NCI-H1105 treated with DMSO at 0.1 percent for 48 hours (cell line): ENCODE measurements at places on chromosomes 3 and 15.

GRCh38 chr3:72565593-72565992 lies 282.7 kb downstream of the SHQ1 start:
- DNase-seq = no peak

DNA sequence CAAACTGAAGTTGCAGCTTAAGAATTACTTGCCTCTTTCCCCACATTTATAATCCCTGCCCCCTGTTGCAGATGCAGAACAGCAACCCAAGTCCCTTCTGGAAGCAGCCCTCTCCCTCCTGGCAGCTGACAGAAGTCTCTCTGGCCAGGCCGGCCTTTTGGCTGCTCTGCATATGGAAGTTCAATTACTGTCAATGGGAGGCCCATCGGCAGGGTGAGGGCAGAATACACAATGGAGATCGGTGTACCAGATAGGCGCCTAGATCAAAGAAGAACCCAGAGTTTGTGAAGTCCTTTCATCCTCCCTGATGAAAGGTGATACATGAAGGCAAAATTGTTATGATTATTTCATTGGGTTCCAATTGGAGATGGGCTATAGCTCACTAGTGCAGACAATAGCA lies 327.9 kb upstream of the CTNNB1 start:
- no peak for DNase-seq

DNA sequence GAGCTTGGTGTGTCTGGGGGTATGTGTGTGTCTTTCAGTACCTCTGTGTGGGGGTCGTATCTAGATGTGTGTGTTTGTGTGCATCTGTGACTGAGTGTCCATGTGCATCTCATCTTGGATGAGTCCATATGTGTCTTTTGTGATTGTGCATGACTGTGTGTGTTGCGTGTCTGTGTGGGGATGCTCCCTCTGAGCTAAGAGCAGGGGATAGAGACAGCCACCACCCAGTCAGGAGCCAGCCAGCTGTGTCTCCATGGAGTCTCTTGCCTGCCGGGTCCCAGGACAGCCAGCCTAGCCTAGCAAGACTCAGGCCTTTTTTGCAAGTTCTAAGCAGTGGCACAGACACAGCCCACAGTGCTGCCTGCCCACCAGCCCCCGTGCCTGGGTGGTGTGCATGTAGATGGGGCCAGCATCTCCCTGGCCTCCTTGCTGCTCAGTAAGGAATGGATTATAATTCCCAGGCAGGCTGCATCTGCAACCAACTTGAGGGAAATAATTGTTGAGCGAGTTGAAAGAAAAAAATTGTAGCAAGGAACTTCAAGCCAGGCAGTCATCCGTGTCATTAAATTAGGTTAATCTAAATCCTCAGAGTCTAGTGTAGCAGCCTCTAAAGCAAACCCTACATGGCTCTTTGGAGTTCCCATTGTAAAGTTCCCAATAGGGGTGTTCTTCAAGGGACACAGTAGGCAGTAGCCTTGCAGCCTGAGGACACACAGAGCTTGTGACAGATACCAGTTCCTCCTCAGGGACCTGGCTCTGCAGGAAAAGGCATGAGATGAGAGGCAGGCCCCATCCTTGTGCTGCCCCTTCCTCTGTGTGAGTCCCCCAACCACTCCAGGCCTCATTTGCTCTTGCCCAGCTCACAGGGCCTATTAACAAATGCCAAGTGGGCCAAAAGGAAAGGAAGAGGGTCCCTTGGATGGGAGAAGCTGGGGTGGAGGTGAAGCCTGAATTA lies 35.9 kb upstream of the MRPS22 start:
- DNase-seq = no peak

GRCh38 chr3:195282961-195283360 lies 12.0 kb upstream of the XXYLT1 start:
- DNase-seq = no peak

DNA sequence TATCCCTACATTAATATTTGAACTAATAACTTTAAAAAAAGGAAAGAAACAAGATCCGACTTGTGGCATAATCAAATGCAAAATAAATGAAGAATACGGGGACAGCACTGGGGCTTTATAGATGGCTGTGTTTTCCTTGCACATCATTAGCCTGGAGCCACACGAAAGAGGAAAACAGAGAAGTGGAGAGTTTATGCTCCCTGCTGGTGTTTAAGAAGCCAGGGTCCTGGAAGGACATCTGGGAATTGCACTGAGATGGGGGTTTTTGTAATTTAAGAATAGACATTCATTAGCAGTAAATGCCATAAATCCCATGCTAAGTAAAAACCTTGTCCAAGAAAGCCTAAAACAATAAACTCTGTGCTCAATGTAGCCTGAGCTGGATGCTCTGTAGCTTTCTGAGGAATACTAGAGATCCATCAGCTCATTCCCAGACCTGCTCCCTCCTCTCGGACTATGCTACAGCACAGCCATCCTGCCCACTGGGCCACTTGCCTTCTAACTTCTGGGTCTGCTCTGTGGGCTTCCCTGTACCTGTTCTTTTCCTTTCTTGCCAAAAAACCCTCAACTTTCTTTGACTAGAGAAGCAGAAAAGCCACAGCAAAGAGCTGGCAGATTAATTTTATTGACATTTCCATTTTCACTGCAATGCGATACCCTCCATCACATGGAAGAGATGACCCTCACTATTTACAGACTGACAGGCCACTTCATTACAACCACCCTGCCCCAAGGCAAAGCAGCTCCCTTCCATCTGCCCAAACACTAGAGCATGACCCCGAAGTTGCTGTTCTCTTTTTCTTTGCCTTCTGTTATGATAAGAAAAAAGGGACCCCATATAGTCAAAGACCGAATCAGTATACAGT lies 62.3 kb downstream of the MEIS2 start:
- no peak for DNase-seq

GRCh38 chr3:111947231-111947630 lies 31.6 kb upstream of the ABHD10 start:
- DNase-seq = no peak

GRCh38 chr3:4804161-4805058 lies 174.8 kb upstream of the BHLHE40 start:
- no peak for DNase-seq

DNA sequence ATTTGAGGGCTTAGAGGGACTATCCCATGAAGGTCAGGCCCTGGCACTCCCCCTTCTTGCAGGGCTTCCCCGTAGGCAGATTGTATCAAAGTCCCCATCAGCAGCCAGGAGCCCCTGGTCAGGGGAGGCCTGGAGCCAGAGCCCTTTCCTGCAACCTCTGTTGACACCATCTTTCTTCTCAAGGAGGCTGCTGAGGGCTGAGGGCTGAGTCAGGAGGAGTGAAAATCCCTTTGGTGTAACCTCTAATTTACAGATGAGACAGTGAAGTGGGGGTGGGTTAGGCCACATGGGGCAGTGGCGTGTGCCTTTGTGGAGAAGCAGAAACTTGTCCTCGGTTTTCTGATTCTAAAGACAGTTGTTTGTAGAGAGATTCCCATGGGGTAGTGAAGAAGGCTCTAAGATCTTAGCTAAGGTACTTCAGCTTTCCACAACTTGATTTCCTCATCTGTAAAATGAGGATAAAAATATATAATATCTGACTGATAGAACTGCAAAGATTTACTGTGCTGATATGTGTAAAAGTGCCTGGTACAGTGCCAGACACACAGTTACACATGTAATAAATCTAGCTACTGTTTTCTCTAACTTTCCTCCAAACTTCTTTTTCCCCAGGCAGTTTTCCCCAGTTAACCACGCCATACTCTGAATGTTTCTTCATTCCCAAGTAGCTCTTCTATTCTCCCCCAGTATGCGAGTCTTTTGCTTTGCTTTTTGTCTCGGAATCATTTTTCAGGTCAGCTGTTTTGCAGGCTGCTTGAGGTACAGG lies 249.4 kb upstream of the TPM1 start:
- DNase-seq = no peak

DNA sequence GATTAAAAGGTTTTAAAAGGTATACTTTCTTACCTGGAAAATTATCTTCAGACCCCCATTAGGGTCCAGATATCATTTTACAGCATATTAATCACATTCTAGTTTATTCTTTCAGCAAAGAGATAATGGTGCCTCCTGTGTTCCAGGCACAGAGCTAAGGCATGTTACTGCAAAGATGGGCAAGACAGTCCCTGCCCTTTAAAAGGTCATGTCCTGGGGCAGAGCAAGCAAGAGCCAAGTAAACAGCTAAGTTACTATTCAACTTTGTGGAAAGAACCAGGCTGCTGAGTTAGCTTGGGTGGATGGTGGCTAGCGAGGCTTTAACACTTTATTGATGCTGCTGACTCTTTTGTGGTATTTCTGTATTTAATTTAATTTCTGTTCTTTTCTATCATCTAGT lies 75.0 kb downstream of the LRRC28 start:
- DNase-seq = no peak

DNA sequence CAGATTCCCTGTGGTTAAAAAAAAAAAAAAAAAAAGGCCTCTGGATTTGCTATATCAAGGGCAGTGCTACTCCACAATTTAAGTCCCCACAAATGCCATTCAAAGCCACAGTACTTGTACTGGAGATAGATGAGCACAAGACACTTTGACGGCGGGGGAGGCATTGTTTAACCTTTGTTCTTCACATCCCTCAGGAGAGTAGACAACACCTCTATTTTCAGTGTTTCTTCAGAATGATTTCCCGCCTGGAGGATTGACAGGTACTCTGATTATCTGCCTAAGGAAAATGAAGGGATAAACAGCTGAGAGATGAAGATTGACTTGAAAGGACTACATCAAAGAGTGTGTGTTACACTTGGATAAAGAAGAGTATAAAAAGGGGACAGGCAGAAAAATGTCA lies 58.7 kb downstream of the OTOL1 start:
- DNase-seq = no peak

DNA sequence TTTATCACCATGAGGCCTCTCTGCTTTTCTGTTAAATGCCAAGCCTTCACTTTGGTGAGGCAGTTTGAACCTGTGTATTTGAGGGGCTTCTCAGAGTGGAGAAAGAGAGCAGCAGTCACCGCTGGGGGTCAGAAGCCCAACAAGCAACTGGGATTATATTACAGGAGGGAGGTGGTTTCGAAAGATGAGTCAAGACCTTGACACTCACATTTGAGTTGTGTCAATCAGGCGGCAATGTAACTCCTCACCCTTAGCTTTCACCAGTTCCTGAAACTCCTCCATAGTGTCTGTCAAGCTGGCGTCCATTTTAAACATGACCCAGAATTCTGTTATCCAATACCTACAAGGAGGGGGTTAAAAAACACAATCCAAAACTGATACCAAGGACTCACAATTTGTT lies 46.5 kb downstream of the RASGRP1 start:
- no peak for DNase-seq

DNA sequence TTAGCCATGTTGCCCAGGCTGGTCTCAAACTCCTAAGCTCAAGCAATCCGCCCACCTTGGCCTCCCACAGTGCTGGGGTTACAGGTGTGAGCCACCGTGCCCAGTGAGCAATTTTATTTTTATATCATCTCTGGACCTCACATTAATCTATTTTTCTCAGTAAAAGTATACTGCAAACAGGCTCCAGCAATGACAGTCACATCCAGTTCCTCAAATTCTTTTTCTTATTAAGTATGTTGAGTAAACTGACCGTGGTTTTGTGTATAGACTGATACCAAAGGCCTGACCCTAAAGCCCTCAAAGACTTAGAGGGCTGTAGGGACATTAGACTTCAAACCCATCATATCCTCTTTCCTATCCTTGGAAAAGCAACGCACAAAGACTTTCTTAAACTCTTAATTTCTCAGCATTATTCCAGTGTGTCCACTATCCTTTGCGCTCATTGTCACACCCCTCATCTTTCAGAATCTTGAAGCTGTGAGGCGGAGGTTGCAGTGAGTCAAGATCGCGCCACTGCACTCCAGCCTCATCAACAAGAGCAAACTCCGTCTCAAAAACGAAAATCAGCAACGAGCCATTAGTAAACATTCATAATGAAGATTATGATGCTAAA lies 2.0 kb downstream of the NGLY1 start:
- DNase-seq = no peak

- DNase-seq = no peak
These were observed 43.4 kb downstream of the COLQ start for GRCh38 chr3:15477951-15478639.

- DNase-seq = no peak
These were observed 329.9 kb upstream of the AGTR1 start for GRCh38 chr3:148367756-148368155.

- DNase-seq = no peak
These were observed 158.3 kb downstream of the EFHB start for GRCh38 chr3:19775765-19776164.

- no peak for DNase-seq
These were observed 421.7 kb downstream of the TUSC7 start for GRCh38 chr3:117131259-117131658.

GRCh38 chr3:3141939-3142338 lies 15.2 kb downstream of the TRNT1 start:
- DNase-seq = no peak

DNA sequence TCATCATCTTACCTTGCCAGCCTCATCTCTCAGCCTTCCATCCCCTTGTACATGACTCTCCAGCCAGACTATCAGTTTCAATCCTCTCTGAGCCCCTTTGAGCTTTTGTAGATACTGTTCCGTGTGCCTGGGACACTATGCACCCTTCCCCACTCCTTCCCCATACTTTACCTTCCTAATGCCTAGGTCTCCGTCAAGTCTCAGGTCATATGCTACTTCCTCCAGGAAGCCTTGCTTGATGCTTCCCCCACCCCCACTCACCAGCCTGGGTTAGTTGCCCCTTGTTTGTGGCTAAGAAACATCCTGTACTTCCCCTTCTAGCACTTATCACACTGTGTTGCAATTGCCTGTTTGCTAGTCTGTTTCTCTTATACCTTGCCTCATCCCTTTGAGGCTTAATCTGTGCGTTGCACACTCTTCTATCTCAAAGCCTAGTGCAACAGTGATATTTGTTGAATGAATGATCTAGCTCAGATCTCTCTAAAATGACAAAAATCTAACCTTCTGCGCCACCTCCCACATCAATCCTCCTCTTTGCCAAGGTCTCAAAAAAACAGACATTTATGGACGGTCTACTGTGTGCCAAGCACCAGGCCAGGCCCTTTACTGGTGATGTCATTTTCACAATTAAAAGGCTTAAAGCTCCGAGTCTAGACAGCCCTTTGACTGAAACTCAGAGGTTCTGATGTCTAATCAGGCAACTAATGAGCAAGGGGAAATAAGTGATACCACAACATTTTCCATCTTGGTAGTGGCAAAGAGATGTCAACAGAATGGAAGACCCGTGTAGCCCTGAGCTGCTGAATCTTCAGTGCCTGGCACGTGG lies 6.5 kb upstream of the USP3 start:
- no peak for DNase-seq

- no peak for DNase-seq
These were observed 66.2 kb downstream of the SCN11A start for GRCh38 chr3:38985581-38985980.

GRCh38 chr3:49868862-49869466 lies 742 bp downstream of the CAMKV start:
- DNase-seq = no peak
